Esophagus muscularis mucosa (tissue), 4 donors: ENCODE measurements at places on chromosomes 12 and 14. TPM values are rescaled to one million over a fixed set of nuclear protein-coding genes. Genes with fewer than 3 reads are reported as not detected.

- H3K27ac ChIP-seq, result no peak overlapping the region
- no peak overlapping the region for H3K4me3 ChIP-seq
- DNase-seq, result no peak
- H3K36me3 ChIP-seq, result peaks cover 79% of the 10 kb centered on the region
- H3K4me1 ChIP-seq, result no peaks in the 10 kb centered on the region
Measured at GRCh38 chr14:21428930-21429329, 27.0 kb downstream of the CHD8 start.

Gene SBNO1
- total RNA-seq, result 26.7 TPM

Gene CCDC177
- not detected for total RNA-seq

DNA sequence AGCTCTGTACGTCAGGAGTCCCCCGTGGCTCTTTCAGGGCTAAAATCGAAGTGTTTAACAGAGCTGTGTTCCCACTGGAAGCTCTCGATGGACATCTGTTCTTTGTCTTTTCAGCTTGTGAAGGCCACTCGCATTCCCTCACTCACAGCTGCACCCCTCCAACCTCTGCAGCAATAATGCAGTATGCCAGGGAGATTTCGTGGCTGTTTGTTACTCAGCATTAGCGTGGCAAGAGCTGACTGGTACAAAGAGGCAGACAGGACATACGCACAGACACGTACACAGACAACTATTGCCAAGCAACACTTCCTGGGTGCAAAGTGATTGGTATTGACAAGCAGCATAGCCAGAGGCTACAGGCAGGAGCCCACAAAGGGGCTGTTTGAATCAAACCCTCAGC, 11.8 kb upstream of the FBXO21 start:
- H3K4me3 ChIP-seq, result no peak overlapping the region
- no peaks in the 10 kb centered on the region for H3K36me3 ChIP-seq
- H3K27me3 ChIP-seq, result peaks cover 37% of the 10 kb centered on the region
- no peaks in the 10 kb centered on the region for H3K4me1 ChIP-seq
- DNase-seq, result no peak

- peaks cover 4% of the 10 kb centered on the region for H3K27me3 ChIP-seq
- H3K27ac ChIP-seq, result no peak overlapping the region
- no peak overlapping the region for H3K4me3 ChIP-seq
- H3K36me3 ChIP-seq, result no peaks in the 10 kb centered on the region
Measured at GRCh38 chr12:129190827-129191226, 337.5 kb downstream of the GLT1D1 start.
